IMR-90 (cell line): ENCODE measurements at places on chromosomes 13 and 19.

- no peak for DNase-seq
Observed at GRCh38 chr13:39349391-39349960, 253.5 kb downstream of the LHFPL6 start.

- DNase-seq: peak; percentile 38
Observed at GRCh38 chr13:44307255-44307654, 66.4 kb upstream of the SERP2 start.

DNA sequence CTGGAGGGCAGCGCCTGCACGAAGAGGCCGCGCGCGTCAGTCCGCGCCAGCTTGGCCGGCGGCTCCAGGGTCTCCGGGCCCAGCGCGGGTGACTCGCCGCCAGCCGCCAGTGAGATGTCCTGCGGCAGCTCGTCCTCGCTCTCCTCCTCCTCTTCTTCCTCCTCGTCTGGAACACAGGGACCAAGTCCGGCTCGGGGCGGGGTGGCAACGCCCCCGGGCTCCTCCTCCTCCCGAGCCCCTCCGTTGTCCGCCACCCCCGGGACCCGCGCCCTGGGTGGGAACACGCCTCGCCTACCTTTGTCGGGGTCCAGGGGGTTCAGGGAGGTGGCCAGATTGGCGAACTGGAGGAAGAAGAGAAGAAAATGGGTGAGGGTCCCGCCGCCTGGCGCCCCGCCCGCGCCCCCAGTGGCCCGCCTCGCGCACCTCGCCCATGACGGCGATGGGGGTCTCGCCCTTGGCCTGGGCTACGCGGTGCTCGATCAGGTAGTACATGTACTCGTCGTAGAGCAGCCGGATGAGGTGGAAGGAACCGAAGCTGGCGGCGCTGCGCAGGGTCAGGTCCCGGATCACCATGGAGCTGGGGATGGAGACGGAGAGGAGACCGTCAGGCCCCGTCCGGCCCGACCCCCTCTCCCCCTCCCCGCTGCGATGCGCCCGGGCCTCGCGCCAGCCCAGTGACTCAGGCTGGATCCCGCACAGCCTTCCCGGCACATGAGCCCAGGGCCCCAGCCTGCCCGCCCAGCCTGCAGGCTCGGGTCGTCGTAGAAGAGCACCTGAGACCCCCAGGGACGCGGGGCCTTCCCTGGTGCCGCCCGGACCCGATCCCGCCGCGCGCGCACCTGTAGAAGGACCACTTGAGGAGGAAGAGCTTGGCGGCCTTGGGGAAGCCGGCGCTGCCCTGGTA is 10.6 kb downstream of the DCAF15 start:
- DNase-seq: peak; percentile 60

- peak; percentile 85 for DNase-seq
Observed at GRCh38 chr19:4057931-4058692, 8.6 kb downstream of the ZBTB7A start.

DNA sequence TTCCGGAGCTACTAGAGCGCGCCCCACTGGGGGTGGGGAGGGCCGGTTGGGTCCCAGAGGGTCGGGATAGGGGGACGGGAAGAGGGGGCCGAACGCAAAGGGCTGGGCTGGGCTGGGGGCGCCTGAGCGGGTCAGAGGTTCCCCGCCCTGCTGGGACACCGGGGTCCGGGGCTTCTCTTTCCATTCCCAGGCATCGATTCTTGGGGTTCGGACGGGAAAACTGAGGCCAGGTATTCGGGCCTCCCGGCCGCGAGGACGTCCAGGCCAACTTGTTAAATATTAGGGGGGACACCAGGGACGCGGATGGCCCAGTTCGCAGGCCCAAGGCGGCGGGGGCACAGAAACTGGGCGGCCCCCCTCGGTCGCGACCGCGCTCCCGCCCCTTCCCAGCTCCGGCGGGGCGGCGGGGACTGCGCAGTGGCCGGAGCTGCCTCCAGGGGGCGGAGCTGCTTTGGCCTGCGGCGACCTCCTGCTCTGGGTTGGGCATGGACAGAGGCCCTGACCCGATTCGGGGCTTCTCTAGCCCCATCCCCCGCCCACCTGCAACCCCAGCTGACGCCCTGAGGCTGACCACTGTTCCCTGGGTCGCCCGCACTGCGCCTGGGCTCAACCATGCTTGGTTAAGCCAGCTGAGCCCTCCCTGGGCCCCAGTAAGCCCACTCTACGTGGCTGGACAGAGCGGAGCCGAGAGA is 1.2 kb upstream of the KLF16 start:
- peak; percentile 38 for DNase-seq

DNA sequence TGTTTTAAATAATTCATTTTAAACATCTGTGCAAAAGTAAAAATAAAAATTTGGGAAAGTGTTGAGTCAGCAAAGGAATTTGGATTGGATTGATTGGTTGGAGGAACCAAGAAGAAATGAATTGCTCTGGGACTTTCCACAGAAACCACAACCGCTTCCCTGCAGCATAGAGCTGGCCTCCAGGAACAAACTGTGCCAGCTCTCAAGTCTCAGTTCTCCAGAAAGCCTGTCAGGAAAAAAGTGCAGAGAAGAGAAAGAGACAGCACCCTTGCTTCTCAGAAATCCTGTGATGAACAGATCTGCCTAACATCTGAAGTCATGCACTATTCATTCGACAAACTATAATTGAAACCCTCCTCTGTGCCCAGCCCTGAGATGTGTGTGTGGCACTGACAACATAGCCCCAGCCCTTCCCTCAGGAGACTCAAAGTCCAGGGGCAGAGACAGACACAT is 14.8 kb downstream of the LYPD3 start:
- peak; percentile 79 for DNase-seq

GRCh38 chr13:29754473-29754806 is 96.0 kb downstream of the UBL3 start:
- peak; percentile 61 for DNase-seq

DNA sequence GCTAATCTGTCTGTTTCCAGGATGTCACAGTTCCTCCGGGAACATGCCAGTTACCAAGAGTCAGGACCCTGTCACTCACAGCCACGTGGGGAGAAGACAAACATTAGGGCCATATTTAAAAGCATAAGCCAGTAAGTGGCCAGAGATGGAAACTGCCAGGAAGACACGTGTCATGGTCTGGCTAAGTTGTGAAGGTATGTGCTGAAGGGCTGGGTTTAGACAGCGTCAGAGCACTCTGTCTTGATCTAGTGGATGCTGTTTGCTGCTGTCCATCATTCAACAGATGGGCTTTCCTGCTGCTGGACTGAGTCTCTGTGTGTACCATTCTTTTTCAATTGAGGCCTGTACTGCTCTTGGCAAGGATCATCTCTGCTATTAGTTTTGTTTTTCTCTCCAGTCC is 128.6 kb downstream of the HS6ST3 start:
- no peak for DNase-seq

GRCh38 chr19:8654591-8655339 is 24.3 kb downstream of the NFILZ start:
- peak; percentile 27 for DNase-seq

- no peak for DNase-seq
Observed at GRCh38 chr19:309206-309565, 18.0 kb upstream of the PLPP2 start.

DNA sequence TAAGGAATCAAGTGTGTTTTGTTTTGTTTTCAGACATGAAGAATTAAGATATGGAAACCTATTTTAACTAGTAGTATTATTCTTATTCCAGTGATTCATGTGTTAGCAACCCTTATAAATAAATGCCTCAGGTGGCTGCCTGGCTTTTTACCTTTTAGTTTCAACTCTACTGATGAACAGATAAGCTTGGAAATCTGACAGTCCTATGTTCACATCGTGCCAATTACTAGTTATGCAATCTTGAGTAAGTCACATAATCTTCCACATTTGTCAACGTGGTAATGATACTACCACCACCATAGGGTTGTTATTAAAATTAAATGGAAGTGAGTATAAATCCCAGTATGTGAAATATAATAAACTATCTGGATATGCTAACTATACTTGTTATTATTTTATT is 64.3 kb downstream of the TBC1D4 start:
- no peak for DNase-seq

DNA sequence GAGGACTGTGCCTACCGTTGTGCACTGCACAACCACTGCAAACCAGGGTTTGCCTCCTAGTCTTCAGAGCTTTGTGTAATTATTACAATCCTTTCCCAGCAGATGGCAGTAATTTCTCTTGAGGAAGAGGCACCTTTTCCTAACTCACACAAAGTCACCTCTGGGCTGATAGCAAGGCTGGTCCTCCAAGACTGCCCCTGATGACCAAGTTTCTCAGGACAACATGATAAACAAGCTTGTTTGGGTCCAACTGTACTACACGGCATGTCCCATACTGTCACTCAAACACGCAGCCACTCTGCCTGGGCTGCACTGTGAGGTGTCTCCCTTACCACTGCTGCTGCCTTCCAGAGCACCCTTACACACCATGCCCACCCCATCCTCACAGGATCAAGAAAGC is 39.3 kb downstream of the RFXAP start:
- peak; percentile 65 for DNase-seq

DNA sequence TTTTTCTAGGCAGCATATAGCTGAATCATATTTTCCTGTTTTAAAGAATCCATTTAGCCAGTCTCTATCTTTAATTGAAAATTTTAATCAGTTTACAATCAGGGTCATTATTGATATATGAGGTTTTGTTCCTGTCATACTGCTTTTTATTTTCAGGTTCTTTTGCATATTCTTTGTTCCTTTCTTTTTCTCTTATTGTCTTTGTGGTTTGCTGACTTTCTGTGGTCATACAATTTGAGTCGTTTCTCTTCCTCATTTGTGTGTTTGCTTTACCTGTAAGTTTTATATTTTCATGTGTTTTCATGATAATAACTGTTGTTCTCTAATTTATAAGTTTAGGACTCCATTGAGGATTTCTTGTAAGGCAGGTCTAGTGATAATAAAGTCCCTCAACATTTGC is 812.6 kb downstream of the DACH1 start:
- no peak for DNase-seq

DNA sequence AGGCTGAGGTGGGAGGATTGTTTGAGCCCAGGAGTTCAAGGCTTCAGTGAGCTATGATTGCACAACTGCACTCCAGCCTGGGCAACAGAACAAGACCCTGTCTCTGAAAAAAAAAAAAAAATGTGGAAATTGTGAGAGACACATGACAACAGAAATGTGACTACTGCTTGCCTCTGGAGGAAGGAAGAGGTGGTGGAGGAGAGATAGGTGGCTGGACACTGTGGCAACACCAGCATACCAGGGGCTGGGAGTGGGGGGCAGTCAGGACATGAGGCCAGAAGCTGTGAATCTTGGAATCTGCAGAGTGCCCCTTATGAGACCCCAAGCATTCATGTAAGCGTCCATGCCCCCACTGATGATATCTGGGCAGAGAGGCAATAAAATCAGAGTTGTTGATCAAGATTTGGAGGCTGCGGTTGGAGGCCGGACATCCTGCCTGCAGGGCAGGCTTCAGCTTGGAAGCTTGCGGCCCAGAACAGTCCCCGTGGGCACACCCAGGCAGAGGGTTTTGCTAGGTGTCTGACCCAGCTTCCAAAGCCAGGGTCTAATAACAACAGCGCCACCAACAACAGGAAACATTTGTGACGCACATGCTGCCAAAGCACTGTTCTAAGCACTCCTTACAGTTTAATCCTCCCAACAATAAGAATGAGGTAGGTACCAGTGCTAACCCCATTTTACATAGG is 16.9 kb downstream of the FAM187B start:
- DNase-seq: no peak

DNA sequence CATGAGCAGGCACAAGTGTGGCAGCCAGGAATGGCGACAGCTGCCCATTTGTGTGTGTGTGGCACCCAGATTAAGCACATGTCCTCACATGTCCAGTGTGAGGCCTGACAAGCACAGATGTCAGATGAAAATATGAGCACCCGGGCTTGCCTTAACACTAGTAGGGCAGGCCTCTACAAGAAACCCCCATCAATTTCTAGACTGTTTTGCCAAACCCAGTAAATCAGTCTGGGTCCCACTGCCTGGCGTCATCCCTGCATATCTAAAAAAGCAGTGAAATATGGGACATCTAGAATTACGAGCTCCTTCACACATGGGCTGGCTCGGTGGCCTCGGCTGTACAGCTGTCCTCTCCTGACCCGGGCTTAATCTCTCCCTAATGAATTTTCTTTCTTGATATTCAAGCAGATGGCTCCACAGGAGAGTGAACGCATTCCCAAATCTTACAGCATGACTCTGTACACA is 432.7 kb downstream of the FOXO1 start:
- DNase-seq: no peak

DNA sequence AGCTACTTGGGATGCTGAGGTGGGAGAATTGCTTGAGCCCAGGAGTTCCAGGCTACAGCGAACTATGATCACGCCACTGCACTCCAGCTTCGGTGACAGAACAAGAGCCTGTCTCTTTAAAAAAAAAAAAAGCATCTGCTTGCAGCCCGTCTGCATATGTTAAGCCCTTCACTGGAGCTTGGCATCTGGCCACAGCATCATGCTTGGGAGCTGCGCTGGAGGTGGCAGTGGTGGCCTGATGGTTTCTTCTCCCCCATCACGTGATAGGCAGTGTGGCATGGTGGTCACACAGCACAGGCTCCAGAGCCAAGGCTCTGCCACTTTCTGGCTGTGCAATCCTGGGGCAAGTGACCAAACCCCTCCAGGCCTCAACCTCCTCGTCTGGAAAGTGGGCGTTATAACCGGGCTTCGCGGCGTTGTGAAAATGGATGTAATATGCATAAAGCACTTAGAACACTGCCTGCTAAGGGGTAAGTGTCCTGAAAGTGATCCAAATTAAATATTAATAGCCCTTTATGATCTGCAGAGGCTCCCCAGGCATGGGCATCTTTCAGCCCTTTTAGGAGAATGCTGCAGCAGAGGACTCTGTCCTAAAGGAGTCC is 24.4 kb downstream of the MARK4 start:
- peak; percentile 46 for DNase-seq

- DNase-seq: no peak
Observed at GRCh38 chr13:77930430-77930829, 11.8 kb upstream of the EDNRB start.

GRCh38 chr13:95677564-95678266 is 776 bp downstream of the DNAJC3 start:
- DNase-seq: peak; percentile 23

DNA sequence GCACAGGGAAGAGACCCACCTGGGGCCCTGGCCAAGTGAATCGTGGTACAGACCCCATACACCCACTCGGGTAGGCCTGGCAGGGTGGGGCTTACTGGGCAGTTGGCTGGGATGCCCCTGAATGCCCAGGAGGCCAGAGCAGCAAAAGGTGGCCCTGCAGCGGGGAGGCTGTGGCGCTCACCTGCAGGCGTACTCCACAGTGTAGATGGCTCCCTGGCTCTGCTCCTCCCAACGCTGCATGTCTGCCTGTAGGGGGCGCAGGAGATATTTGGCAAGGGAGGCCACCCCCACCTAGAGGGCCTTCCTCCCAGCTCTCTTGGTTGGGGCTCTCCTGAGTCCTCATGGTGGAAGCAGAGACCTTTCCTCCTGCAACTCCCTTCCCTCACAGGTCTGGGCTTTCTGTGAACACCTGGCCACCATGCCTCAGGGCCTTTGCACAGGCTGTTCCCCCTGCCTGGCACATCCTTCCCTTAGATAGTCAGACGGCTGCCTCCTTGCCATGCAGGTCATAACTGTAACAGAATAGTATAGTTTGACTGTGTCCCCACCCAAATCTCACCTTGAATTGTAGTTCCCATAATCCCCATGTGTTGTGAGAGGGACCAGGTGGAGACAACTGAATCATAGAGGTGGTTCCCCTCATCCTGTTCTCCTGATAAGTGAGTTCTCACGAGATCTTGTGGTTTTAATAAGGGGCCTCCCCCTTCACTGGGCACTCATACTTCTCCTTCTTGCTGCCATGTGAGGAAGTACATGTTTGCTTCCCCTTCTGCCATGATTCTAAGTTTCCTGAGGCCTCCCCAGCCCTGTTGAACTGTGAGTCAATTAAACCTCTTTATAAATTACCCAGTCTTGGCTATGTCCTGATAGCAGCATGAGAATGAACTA is 5.9 kb downstream of the BORCS8 start:
- peak; percentile 31 for DNase-seq
